Activated CD8-positive, alpha-beta memory T cell treated with anti-CD3 and anti-CD28 coated beads for 4 hours (primary cell): ENCODE measurements at places on chromosomes 4 and X.

DNA sequence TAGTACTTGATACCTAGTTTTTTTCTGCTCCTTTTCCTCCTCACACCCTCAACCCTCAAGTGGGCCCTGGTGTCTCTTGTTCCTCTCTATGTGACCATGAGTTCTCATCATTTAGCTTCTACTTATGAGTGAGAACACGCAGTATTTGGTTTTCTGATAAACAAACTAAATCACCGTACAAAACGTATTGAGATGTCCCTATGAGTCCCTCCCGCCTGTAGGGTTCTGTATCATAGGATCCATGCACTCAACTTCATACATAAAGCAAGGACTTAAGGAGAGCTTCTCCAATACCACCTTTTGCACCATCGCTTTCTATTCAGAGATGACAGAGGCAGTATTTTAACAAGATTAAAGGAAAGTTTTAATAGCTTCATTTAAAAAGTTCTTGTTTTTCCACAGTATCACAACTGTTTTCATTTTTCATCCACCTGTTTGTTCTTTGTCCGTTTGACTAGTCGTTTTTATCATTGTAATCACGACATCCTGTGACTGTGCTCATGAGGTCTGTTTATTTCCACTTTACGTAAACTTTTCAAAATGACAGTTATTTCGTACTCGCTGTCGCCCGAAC, 457 bp upstream of the RAB9A start:
- no peak for DNase-seq

DNA sequence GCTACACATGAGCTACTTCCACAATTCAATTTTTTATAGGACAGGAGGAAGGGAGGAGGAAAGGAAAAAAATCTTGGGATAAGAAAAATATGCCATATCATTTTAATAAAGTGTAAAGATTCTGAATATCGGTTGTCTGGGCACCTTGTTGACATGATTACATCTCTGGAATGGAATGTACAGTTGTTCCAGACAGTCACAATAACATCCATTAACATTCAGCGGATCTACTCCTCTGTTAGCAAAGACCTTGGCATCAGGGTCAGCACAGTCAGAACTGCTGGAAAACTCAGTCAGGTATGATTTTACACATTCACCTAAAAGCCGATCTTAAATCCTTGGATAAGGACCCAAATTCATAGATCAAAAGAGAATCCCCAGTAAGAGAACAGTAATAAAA, 85.4 kb upstream of the ARMCX2 start:
- no peak for DNase-seq

DNA sequence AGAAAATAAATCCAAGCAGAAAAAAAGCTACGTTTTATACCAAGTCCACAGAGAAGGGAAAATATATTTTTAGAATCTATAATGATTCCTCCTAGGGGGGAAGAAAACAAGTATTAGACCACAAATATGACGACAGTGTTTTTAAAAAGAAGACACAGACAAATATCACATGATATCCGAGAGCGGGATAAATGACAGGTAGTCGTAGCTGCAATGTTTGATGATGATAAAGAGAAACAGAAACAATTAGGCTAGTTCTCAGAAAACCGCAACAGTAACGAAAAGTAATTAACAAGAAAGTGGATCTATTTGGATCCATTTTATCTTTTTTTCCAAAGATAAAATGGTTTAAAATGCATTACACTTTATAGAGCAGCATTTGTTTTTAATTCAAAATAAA, 918 bp downstream of the HAUS3 start:
- DNase-seq, result no peak

DNA sequence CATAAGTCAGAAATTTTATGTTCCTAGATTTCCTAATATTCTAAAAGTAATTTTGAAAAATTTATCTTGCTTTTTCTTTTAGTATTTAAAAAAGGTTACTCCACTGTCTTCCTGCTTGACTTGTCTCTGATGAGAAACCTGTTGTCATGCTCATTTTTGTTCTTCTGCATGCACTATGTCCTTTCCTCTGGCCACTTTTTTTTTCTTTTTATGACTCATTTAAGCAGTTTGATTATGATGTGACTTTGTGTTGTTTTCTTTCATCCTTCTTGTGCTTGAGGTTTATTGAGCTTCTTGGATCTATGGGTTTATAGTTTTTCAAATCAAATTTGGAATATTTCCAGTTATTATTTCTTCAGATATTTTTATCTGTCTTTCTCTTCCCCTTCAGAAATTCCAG, 12.0 kb upstream of the UFSP2 start:
- DNase-seq, result no peak
